ENCODE measurements at places on chromosomes 1 and 21.

- DNase-seq = no peak
Observed at GRCh38 chr1:169044296-169044695, 62.2 kb upstream of the ATP1B1 start.

- no peak for DNase-seq
Observed at GRCh38 chr21:33368124-33368523, 35.1 kb upstream of the IFNGR2 start.

DNA sequence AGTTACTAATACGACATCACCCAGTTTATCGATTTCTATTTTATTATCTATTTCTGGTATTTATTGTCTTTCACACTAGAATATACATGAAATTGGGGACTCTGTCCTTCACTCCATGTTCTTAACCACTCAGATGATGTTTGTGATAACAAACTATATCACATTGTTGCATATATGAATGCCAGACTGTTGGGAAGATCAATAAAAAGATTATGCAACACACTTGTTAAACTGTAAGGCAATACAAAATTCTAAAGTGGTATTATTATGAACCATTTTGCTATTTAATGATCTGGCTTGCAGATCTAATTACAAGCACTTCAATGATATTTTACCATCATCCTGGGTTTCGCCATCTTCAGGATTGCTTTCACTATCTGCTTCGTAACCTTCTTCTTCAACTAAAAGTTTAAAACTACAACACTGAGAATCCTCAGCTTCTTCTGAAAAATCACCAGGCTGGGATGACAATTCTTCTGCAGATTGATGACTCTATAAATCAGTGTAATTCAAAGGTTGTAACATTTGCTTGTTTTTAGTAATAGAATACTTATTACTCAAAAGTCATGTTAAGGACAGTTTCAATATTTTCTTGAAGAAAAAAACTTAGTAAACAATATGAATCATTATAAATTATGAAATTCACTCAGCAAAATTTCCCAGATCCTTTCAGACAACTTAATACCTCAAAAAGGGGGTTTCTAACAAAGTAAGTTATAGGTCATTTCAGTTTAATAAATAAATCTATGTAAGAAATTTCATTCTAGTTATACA, 63.9 kb downstream of the LYST start:
- no peak for DNase-seq

GRCh38 chr1:226611301-226611700, 62.7 kb downstream of the STUM start:
- no peak for DNase-seq

GRCh38 chr1:111857194-111857651, 101.5 kb downstream of the DDX20 start:
- DNase-seq = no peak

GRCh38 chr21:25508364-25508763, 98.9 kb downstream of the MRPL39 start:
- no peak for DNase-seq

DNA sequence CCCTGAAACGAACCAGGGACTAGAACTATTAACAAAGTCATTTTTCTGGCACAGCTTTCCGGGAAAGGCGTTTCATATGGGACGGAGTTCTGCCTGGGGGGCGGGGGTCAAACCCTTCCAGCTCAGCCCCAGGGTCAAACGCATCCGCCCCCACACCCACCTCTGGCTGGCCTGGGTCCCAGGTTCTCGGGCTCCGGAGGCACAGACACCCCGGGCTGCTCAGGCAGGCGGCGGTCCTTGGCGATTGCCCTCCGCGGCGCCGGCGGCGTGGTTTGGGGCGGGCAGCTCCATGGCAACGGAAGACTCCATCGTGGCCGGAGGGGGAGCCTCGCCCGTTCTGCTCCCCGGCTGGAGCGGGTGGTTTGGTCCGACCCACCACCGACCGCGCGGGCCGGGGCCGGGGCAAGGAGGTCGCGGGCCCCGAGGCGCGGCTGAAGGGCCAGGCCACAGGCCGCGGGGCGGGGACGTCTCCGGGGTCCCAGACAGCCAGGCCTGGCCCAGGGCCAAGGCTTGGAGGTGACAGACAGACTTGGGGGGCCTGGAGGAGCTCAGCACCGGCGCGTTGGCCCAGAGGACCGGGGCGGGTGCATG, at the start of gene CFAP74:
TSS of gene CFAP74 (minus strand) at position 246 of the 591 bp plus-strand sequence. CDS start 12,830 bp downstream, outside the sequence.
- DNase-seq = peak; percentile 78

- peak; percentile 82 for DNase-seq
Observed at GRCh38 chr1:85048296-85049064, at the start of gene MCOLN3. MCOLN3 (minus strand) TSS chr1:85048500; CDS start chr1:85045360, 3,140 bp downstream.

- DNase-seq = no peak
Observed at GRCh38 chr1:212578041-212578440, 30.5 kb upstream of the ATF3 start.

- no peak for DNase-seq
Observed at GRCh38 chr21:14435423-14435822, 52.5 kb upstream of the HSPA13 start.

GRCh38 chr1:97396463-97396862, 524.4 kb downstream of the DPYD start:
- DNase-seq = no peak

GRCh38 chr1:22750685-22751051, 40.0 kb downstream of the EPHB2 start:
- no peak for DNase-seq

DNA sequence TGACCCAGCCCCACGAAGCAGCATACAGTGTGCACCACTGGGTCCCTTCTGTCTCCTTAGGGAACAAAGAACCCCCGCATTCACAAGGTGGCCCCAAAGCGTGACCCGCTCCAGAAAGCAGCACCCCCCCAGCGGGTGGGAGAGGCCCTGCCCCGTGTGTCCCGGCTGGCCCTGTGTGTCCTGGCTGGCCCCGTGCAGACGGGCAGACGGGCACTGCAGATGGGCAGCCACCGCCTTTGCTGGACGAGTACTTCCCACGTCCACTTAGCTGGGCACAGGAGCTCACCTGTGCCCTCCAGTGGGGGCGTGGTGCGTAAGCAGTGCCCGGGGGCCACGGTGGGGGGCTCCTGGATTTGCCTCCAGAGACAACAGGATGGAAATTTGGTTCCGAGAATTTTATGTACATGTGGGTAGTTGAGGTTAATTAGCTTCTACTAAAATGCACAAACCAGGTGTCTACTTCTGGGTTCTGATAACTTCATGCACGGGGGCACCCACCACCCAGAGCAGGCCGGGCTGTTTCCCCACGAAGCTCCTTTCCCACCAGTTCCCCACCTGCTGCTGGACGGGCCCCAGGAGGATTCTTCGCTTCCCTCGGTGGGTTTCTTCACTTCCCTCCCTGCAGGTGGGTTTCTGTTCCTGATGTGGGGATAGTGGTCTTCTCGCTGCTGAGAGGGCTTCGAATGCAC, 33.2 kb upstream of the SLC19A1 start:
- no peak for DNase-seq

DNA sequence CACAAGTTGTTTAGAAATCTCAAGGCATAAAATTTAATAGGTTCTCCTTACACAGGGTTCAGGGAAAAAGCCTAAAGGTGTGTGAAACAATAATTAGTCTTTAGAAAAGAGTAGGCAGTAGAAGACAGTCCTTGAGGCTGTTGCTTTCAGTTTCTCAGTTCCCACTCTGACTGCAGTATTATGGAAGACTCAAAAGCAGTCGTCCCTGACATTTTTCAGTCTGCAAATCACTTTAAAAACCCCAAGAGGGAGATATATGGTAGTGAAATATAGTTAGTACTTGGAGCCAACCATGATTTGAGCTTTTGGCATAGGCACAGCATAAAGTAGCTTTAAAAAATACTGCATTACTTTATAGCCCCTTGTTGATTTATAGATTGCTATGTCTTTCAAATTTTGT, 299.7 kb downstream of the OLFM3 start:
- no peak for DNase-seq

DNA sequence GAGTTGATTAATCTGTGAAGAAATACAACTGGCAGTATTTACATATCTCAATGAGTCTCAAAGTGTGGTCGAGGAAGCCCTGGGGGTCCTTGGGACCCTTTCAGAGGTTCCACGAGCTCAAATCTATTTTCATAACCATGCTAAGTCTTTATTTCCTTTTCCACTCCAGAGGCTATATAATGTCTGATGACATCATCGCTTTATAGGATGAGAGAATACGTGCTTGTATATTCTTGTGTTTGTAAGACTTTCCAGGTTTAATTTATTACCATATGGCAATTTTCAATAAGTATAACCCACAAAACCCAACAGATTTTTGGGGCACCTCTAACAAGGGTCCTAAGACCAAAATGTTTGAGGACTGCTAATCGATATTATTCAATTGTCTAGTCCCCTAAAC, 1.4 kb upstream of the SLC19A2 start:
- DNase-seq = no peak

- DNase-seq = no peak
Observed at GRCh38 chr1:224497714-224498573, 63.3 kb upstream of the WDR26 start.

DNA sequence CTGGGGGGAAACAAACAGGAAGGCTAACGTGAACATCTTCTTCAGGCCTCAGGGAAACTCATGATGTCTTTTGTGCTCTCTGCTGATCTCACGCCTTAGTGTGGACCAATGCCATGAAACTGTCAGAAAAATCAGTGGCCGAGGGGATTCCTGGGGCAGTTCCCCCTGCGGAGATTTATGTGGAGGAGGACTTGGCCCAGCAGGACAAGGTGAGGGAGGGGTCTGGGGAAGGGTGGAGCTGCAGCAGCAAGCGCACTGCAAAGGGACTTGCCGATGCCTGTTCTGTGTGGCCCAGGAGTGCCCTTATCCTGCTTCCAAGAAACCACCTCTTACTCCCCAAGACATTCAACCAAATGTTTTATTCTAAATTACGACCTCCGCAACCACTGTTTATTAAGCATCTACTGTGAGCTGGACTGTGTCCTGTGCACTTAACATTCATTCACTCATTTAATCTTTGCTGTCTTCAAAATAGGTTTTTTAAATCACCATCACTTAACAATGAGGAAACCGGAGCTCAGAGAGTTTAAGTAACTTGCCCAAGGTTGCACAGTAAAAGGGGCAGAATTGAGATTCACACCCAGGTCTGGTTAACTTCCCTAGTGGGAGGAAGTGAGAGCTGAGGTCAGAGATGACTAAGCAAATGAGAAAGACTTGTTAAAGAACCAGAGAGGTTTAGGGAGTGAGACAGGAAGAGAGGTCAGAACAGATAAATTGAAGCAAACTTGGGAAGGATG, 49.7 kb downstream of the FHAD1 start:
- DNase-seq = no peak

DNA sequence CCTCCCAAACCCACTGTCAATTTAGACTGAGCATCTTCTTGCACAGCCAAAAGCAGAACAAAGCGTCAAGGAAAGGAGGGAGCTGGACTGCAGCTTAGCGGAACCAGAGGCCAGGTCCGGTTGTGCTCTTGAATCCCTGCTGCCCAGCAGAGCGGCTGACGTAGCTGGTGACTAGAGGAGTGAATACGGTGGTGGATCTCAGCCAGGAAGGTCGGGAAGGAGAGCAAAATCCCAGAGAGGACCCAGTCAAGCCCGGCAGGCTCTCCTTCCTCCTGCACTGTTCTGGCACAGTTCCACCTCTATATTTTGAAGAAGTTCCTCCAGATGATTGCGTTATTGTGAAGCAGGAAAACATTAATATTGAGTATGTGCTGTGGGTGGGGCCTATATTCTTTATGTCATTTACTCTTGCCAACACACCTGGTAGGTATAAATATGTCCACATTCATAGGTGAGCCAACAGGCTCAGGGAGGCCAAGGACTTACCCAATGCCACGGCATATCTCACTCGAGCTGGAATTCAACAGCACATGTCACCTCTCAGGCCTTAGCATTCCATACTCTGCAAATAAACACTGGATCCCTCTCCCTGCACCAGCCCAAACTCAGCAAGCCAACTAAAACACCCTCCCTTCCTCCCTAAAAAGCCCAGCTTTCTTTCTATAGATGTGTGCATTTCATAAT, 23.6 kb upstream of the ABCB10 start:
- no peak for DNase-seq

GRCh38 chr1:76764638-76765454, 102.4 kb upstream of the ST6GALNAC5 start:
- peak; percentile 12 for DNase-seq

DNA sequence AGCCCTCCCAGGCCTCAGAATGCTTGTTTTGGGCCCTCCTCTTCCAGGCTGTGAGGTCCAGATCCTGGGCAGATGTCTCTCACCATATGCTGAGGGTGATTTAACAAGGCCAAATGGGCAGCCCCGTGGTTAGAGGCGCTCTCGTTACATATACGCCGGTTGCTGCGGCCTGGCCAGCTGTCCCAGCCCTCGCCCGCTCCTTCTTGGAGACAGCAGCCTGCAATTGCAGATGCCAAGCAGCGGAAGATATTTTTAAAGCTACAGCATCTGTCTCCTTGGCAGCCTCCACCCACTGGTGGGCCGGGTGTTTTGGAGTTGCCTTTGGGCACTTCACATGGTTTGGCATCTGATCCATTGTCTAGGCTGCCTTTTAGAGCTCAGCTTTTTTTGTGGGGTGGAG, 178.8 kb upstream of the NFIA start:
- no peak for DNase-seq

DNA sequence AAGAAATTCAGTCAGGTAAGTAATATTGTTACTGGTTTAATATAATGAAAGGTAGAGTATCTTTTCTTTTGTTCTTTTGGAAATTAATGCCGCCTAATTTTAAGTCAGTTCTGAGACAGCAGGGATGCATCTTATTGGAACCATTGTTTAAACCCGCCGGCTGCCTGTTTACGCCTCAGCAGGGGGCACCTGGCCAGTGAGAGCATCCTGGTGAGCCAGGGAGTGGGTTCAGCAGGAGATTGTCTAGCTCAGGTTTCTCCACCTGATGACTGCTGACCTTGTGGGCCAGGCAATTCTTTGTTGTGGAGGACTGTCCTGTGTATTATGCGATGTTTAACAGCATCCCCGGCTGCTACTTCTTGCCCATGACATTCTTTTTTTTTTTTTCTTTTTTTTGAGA, 30.2 kb downstream of the CHAF1B start:
- DNase-seq = no peak

DNA sequence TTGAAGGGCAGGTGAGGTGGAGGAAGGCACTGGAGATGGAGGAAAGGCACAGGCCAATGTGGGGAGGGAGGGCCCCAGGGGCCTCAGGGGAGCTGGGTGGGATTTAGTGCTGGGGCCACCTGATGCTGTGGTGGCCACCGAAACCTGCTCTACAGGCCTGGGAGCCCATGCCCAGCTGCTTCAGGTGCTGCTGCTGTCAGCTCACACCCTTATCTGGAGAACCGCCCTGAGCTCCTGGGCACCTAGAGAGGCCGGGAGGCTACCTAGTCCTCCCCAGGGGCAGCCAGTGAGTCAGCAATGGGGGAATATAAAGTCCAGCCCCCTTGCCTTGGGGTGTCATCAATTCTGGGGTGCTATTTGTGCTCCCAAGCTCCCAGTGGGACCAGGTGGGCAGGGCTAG, 12.2 kb downstream of the FAM131C start:
- peak; percentile 48 for DNase-seq

DNA sequence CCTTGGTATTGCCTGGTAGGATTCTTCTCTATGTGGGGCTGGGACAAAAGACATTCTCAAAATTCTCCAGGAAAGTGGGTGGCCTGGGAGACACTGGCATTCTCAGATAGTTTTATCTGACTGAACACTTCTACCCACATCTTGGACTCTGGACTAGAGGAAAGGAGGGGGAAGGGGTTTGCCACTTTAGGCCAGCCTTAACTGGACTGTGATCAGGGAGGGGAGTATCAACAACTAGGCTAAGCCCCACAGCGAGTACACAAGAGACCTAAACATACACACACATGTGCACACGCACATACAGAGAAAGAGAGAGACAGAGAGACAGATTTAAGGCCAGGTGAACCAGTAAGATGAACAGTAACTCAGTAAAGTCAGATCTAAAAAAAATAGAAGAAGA, 1.2 kb upstream of the SEMA6C start:
- DNase-seq = no peak

GRCh38 chr1:89753761-89754160, 67.1 kb upstream of the LRRC8D start:
- no peak for DNase-seq

- DNase-seq = peak; percentile 68
Observed at GRCh38 chr21:38913120-38913892, 107.6 kb downstream of the ETS2 start.
